ENCODE measurements at places on chromosomes 6 and 20. TPM values are rescaled to one million over a fixed set of nuclear protein-coding genes. Genes with fewer than 3 reads are reported as not detected.

DNA sequence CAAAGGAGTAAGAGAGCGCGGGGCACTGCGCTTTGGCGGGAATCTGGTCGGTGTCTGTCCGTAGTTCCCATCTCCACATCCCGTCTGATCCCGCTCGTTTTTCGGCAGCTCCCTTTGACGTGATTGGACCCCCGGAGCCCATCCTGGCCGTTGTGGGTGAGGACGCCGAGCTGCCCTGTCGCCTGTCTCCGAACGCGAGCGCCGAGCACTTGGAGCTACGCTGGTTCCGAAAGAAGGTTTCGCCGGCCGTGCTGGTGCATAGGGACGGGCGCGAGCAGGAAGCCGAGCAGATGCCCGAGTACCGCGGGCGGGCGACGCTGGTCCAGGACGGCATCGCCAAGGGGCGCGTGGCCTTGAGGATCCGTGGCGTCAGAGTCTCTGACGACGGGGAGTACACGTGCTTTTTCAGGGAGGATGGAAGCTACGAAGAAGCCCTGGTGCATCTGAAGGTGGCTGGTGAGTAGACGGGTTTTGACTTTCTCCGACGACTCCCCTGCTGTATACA, 1.4 kb downstream of the BTN1A1 start:
- peak overlapping the region; percentile 48 for H3K4me3 ChIP-seq
- H3K27ac ChIP-seq: no peak overlapping the region
- peaks cover 25% of the 10 kb centered on the region for H3K27me3 ChIP-seq
- peak; percentile 20 for DNase-seq
- H3K36me3 ChIP-seq: no peaks in the 10 kb centered on the region
- peaks cover 15% of the 10 kb centered on the region for H3K4me1 ChIP-seq

DNA sequence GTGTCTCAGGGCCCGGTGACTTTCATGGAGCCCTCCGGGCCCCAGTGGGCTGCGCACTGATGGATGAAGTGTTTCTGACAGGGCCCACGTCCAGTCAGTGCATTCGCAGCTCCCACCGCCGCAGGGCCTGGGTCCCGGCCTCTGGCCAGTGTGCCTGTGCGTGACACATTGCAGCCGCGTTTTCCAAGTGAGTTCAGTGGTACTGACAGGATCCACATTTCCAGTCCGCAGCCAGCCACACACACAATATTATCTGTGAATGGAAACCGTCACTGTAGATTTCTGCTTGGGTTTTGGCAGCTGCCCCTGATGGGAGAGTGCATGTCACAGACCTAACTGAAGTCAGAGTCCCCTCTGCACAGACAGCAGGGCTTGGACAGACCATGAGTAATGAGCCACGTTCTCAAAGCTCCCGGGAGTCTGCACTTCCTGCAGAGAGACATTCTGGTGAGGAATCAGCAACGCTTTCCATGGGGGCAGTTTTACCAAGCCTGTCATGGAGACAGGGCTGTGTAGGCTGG, 171.4 kb downstream of the MYLK4 start:
- H3K36me3 ChIP-seq: no peaks in the 10 kb centered on the region
- no peak overlapping the region for H3K4me3 ChIP-seq
- H3K27me3 ChIP-seq: no peaks in the 10 kb centered on the region
- no peaks in the 10 kb centered on the region for H3K4me1 ChIP-seq

DNA sequence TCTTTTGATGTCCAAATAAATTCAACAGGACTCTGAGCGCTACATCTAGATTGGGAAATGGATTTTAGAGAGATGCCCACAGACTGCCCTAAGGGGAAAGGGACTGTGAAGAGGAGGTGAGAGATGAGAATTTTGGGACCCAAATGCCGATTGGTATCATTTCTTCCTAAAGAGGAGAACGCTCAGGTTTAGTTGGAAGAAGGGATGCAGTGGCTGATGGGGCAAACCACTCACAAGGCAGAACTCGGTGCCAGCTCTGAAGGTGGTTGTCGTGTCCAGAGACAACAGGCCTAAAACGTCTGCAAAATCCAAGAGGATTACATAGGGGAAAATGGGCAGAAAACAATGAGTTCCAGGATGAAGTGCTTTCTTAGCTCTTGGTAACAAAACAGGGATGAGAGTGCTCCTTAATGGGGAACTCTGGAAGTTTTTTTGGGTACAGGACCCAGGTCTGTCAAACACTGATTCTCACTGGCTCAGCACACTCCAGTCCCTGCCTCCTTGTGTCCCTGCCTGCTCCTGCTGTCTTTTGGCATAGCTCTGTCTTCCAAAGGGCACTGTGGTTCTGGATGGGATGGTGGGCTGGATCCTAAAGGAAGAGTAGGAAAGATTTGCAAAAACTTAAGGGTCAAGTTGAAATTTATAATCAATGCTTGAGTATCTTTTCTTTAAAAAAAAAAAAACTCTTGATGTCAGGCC, 29.0 kb downstream of the NEDD9 start:
- no peaks in the 10 kb centered on the region for H3K27me3 ChIP-seq
- H3K4me3 ChIP-seq: no peak overlapping the region
- H3K4me1 ChIP-seq: peaks cover 40% of the 10 kb centered on the region
- H3K36me3 ChIP-seq: peaks cover 2% of the 10 kb centered on the region
- DNase-seq: no peak

- no peaks in the 10 kb centered on the region for H3K27me3 ChIP-seq
- DNase-seq: no peak
- no peaks in the 10 kb centered on the region for H3K36me3 ChIP-seq
- H3K4me3 ChIP-seq: no peak overlapping the region
- no peaks in the 10 kb centered on the region for H3K4me1 ChIP-seq
These were observed 181.0 kb upstream of the ZNF217 start for GRCh38 chr20:53774461-53775203.

DDR1 gene
- total RNA-seq: 10.5 TPM

All from CD8-positive, alpha-beta memory T cell (primary cell).